ENCODE measurements at places on chromosomes 12 and 14. TPM values are rescaled to one million over a fixed set of nuclear protein-coding genes. Genes with fewer than 3 reads are reported as not detected.

- DNase-seq: no peak
Observed at GRCh38 chr14:67331368-67332125, 28.1 kb downstream of the ATP6V1D start.

DNA sequence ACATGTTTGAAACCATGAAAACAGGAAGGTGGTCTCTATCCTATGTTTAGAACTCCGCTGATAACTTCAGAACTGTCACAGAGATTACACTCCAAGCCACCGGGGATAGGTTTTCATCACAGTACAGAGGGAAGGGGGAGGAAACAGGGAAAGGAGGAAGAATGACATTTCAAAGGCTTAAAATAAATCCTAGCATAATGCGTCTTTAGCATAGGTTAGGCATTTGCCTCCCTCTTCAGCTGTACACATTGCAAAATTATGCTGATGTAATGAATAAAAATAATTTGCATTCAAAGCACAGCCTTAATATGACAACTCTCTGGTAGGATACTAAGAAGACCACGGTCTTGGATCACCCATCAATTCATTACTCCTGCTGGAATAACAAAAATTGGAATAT, 54.3 kb upstream of the PYGL start:
- no peak for DNase-seq

- peak; percentile 92 for DNase-seq
Observed at GRCh38 chr12:8687846-8688601, 9.8 kb upstream of the RIMKLB start.

GRCh38 chr12:130121226-130122000, 40.9 kb upstream of the FZD10 start:
- no peak for DNase-seq

DNA sequence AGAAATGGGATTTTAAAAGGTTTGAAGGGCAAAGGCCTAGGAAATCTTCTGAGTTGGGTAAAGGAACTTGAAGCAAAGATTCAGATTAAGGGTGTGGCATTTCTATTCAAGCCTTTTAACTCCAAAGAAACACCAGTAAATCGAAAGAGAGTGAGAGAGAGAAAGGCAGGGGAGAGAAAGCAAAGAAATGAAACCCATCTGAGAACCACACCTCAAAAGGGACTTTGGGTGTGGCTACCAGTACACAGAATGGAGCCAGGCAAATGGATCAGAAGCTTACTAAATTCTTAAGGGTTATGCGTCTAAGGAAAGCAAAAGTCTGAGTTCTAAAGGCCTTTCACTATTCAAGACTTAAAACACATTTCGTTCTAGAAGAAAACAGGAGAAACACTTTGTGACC, 277.4 kb downstream of the BCL11B start:
- DNase-seq: peak; percentile 34

DNA sequence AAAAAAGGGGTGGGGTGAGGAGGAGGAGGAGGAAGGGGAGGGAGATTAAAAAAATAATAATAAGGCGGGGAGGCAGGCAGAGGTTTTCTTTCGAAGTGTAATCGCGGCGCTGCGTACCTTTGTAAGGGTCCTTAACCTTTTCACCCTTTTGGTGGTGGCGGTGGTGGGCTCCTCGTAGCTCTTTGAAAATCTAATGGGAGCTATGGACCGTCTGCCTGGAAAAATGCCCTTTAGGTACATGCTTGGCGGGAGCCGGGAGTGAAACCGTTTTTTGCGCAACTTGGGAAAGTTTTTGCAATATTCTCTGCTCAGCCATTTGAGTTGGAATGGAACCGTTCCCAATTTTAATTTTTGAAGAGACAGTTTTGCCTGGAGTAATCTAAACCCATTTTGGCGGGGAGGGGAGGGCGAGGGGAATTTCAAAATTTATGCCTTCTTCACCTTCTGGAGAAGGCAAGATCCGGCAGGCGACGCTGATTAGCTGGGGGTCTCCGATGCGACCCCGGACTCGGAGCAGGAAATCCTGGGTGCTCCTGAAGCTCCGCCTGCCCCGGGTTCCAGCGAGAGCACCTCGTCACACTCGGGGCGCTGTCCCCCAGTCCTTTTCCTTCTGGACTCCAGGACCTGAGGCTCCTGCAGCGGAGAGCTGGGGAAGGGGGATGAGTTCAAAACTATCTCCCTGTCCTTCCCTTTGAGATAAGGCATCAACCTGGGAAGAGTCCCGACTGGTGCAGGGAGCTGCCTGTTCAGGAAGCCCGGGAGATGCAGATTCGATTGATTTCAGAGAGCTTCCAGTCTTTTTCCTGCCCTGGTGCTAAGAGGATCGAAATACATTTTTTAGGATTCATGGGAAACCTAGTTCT, 74.6 kb upstream of the TBX5 start:
- DNase-seq: no peak

The DAO gene
- not detected for total RNA-seq

DNA sequence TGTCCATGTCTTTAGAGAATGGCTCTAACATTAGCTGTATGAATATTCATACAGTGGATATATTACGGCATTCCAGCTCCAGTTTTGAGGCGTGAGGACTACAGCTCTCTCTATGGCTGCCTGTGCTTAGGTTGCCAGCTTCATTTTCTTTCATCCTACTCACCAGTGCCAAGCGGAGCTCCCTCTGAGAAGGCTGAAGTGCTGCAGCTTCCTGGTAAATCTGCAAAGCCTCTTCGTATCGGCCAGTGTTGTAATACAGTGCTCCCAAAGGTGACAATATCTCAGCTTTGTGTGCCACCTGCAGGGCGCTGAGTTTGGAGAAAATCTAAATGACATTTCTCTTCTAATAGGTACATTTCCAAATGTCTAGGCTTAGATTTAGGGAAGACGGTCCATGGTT, 19.8 kb upstream of the OVCH1 start:
- no peak for DNase-seq

The OGFOD2 gene
- 10.6 TPM for total RNA-seq

The LALBA gene
- total RNA-seq: not detected

The CMKLR1 gene
- total RNA-seq: 12.4 TPM

DNA sequence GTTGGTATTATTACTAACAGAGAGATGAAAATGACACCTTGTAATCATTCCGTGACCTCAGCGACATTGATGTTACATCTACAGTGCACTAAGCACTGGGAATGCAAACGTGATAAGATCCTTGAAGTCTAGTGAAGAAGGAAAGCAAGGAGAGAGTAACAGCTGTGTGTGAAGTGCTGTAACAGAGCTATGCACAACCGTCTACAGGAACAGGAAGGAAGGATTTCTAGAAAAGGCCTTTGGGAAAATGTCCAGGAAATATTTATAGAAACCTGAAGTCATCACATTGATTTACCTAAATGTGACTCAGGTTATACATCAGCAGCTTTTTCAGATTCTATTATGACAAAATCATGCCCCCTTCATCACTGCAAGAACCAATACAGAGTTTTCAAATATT, 304.2 kb upstream of the AMIGO2 start:
- DNase-seq: no peak

GRCh38 chr14:93725002-93725582, 63.2 kb downstream of the PRIMA1 start:
- no peak for DNase-seq

DNA sequence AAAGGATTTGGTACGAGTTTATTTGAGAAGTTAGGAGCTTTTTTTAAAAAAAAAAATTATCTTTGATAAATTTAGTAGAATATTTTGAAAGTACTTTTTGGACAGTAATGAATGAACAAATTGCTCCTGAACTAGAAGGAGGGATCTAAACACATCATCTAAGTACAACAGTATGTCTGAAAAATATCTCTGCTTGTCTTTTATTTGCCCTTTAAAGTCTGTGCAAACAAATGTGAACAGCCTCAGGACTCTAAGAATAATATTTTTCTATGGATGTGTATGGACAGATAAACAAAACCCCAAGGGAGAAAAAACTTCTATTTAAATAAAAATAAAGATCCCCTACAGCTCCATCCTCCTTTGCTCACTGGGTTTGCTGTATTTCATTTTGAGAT, 19.5 kb downstream of the FBXL14 start:
- DNase-seq: no peak

GRCh38 chr14:99024926-99025325, 247.1 kb downstream of the BCL11B start:
- no peak for DNase-seq

The ANO4 gene
- total RNA-seq: not detected

DNA sequence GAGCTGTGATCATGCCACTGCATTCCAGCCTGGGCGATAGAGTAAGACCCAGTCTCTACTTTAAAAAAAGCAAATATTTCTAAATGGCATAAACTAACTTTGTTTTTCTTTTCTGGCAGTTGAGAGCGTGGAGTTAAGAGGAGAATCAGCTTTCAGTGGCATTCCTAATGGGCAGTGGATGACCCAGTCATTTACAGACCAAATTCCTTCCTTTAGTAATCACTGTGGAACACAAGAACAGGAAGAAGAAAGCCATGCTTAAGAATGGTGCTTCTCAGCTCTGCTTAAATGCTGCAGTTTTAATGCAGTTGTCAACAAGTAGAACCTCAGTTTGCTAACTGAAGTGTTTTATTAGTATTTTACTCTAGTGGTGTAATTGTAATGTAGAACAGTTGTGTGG, 21.2 kb downstream of the TDG start:
- DNase-seq: no peak

- DNase-seq: peak; percentile 93
Observed at GRCh38 chr12:92034858-92035401, 110.7 kb downstream of the BTG1 start.

DNA sequence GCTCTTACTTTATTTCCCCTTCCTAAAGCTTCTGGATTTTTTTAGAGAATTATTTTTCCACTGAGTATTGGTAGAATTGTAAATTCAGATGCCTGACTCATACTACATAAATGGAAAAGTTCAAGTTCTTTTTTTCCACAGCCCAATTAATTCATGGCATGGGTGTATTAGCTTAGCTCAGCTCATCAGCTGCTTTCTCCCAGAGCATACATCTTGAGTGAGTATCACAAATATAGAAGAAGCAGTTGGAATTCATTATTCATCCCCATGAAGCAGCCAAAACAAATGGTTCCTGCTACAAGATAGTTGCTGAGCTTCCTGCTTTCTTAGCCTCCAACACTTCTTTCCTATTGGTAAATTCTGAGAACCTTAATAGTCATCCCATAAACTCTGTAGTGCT, 105.1 kb downstream of the C12orf50 start:
- DNase-seq: no peak

DNA sequence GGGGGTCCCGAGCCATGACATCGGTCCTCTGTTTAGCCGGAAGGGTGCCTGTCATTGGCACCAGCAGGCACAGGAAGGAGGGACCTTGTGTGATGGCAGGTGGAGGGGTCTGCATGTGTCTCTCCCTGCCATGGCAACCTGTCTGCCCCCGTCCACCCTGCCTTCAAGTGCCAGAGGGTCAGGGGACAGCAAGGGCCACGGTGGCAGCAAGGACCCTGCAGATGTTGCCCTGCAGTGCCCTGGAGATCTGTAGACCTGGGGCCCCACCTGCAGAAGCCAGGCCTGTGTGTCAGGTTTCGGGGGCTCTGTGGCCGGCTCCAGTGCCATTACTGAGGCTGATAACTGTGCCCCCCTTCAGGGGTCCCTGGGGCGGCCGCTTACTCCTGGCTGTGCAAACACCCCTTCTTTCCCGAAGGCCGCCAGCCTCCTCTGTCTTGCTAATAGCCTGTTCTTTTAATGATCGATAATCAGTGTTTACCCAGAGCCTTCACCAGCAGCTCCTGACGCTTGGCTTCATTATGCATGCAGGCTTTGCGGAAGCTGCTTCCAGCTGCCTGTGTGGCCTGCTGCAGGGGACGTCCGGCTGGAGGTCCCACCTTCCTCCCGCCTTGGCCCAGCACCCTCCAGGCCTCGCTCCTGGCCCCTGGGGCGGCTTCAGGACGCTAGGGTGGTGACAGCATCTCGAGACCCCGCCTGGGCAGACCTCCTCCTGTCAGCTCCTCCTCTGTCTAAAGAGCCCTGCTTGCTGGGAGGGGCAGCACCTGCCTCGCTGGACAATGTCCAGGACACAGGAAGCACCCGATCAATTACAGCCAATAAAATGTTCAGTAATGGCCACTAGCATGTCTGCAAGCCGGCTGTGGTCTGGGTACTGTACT, 153.0 kb downstream of the KIF26A start:
- no peak for DNase-seq

DNA sequence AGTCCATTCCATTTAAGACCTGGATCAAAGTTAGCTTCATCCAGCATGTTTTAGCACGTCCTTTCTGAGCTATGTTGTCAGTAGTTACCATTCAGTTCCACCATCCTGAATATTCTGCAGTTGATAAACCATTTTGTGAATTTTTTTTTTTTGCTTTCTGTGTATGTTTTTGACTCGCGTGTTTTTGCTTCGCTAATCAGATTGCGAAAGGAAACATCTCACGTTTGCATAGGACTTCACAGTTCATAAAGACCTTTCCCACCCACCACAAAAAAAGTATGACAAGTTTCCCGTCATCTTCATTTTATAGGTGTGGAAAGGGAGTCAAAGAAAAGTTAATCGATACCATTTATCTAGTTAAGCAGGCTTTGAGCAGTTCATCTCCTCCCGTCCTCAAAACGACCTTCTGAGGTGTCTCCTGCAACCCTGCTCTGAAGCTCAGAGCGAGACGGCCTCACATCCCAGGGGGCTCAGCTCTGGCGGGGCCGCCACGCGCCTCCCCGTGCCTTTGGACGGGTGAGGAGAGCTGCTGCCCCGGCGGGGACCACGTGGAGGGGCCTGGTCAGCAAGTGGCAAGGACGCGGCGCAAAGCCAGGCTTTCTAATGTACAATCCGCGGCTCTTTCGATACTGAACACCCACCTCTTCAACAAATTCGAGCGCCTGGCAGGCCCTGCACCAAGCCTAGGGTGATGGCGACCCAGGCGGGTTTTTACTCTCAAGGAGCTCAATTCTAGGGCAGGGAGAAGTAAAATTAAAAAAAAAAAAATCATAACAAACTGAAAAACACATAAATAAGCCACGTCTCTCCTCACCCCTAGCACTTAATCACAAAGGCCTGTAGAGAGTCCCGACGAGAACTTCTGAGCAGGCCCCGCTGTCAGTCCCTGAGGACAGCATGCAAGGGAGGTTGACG, 988 bp upstream of the TMEM263 start:
- no peak for DNase-seq

GRCh38 chr12:122867691-122868461, 28.0 kb downstream of the VPS37B start:
- no peak for DNase-seq

- no peak for DNase-seq
Observed at GRCh38 chr12:57889500-57889989, 43.0 kb upstream of the CTDSP2 start.

- DNase-seq: no peak
Observed at GRCh38 chr12:107670999-107671643, 14.5 kb upstream of the PWP1 start.

DNA sequence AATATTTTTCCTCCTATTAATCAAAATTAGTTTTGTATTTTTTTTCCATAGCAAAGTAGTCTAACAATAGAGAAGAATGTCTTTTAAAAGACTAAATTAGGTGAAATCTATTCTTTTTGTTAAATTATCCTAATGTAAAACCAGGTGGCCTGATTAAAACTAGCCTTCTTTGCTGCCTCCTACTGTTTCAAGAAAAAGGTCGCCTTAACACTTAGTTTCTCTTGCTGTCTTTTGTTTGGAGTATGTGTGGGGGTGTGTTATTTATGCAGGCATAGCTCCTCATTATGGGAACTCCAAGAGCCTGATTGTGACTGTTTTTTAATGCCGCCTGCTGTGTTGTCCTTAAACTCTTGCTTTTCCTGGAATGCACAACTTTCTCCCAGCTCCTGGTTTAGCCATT, 855.3 kb downstream of the DIO2 start:
- DNase-seq: no peak

GRCh38 chr14:32203928-32204357, 874 bp upstream of the RNU6-8 start:
- no peak for DNase-seq

Measured in esophagus muscularis mucosa (tissue), 4 donors.